ENCODE measurements at places on chromosomes 2 and 18.

DNA sequence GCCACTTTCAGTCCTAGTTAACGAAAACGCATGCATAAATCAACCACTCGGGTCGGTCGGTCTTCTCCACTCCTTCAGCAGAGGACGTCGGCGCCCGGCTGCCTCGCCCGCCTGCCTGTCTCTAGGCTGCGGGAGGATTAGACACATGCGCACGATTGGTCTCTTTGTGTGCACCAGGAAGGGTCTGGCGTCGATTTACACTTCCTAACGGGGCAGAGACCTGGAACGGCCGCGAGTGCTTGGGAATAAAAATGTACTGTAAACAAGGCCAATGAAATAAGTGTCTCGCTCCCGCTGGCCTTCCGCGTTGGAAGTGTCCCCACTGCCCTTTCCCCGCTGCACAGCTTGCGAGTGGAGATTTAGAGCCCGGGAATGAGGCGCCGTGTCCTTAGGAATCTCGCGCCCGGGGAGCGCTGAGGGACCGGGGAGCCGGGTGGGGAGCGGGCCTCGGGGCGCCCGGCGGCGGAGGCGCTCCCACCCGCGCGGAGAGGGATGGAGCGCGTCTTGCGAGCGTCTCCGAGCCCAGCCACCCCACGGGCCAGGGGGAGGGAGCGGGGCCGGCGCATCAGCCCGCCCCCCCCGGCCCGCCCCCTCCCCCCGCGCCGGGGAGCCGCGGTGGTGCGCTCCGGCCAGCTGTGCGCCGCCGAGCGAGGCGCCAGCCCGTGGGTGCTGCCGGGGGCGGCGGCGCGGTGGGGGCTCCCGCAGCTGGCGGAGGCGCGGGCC lies at the start of gene DOK6:
Gene DOK6, plus strand, starts transcription at position 636 of the 723 bp plus-strand sequence.
- no peak for DNase-seq

DNA sequence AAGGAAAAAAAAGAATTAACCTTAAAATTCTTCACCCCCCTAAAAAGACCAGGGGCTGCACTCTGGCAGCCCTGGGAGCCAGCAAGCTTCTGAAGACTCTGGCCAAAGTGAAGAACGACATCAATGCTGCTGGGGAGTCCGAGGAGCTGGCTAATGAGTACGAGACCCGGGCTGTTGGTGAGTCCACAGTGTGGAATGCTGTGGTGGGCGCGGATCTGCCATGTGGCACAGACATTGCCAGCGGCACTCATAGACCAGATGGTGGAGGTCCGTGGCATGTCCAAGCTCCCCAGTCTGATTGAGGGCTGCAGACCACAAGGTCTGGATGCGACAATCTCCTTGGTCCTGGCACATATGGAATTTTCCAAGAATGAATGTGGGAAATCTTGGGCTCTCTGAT lies 47.4 kb downstream of the TRPM8 start:
- DNase-seq = no peak

- DNase-seq = no peak
Measured at GRCh38 chr2:106054880-106055655, 139.0 kb downstream of the UXS1 start.

DNA sequence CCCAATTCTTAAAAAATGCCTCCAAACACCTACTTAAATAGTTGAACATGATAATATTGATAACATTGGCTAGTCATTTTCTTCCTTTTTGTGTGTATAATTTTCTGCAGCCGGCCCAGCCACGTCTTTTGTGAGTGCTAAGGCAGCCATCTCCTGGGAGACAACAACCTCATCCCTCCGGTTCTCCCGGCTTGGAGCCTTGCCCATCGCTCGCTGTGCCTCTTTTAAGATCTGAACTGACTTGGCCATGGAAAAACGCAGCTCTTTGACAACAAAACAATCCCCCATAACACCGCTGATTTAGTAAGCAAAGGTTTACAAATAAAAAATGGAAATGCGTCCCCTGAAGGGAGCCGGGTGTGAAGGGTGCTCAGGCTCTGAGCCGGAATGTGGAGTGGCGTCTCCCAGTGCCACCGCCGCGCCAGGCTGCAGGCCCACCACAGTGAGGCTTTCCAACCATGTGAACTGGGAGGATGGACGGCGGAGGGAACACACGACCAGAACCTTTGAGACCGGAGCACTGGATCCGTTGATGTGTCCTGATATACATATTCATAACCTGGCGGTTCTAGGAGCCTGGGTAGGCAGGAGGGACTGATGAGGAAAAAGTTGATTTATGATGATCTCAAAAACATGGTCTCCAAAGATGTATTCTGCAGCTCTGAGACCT lies 87.4 kb downstream of the SMIM21 start:
- no peak for DNase-seq

- no peak for DNase-seq
Measured at GRCh38 chr18:61850756-61851155, 42.1 kb downstream of the RNF152 start.

GRCh38 chr18:3902676-3903075 lies 452.7 kb downstream of the TGIF1 start:
- DNase-seq = no peak

DNA sequence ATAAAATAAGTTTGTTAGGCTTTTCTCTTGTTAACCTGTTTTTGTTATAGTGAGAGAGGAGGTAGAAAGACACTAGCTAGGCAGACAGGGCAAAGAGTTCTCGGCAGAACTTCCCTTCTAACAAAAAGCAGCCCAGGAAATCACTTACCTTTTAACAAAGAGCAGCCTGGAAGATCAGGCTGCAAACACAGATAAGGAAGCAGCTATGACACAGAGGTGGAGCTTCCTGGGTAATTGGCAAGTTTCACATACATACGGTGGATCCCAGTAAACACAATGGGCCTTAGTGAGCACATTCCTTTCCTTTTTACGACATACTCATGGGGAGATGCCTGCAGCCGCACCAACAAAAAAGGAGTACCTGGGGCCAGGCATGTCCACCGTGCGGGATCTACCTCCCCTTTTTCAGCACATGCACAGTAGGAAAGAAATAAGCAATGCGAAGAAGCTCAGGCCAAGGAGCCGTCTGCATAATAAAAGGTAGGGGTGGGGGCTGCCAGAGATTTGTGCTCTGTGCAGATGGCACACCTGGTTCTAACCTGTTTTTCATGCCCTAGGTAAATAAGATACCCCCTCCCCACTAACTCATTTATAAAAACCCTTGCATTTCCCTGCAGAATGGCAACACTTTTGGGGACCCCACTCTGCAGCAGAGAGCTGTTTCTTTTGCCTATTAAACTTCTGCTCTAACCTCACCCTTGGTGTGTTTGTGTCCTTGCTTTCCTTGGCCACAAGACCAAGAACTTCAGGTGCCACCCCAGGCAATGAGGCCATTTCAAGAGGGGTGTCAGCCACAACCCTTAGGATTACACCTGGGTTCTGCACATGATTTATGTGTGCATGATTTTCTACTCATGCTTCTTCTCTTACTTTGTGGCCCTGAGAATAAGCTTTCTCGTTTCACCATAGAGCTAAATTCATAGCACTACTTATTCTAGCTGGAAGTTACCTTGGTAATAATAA lies 26.5 kb downstream of the MDH1 start:
- no peak for DNase-seq

DNA sequence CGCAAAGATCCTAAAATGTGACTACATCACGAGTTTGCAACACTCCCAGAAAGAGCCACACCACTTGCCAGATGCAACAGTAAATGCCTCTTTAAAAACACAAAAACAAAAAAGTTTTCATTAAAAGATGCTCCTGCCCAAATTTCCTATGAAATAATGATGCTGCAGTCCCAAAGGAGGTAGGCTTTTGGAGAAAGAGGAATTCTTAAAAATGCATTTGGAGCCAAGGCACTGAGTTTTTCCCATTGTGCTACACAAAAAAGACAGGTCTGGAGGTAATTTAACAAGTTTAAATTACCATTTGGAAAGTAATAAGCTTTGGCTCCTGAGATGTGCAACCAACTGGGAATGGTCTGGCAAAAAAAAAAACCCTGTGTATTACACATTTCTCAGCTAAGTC lies 145.0 kb downstream of the PID1 start:
- no peak for DNase-seq

- no peak for DNase-seq
Measured at GRCh38 chr18:47485221-47485797, 233.8 kb upstream of the SKOR2 start.

- no peak for DNase-seq
Measured at GRCh38 chr2:158934170-158934569, 34.3 kb upstream of the TANC1 start.

DNA sequence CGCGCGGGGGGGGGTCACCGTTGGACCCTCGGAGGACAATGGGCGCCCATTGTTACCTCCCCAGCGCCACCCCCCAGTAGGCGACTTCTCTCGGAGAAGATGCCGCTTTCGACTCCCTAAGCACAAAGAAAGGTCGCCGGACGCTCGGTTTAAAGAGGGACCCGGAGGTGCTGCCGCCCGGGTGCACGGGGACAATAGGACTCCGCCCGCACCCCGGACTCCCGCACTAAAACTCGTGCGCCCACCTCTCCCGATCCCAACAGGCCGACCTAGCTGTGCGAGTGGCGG lies 318 bp upstream of the CDC42EP3 start:
- DNase-seq = peak; percentile 20

GRCh38 chr2:25215948-25216679 lies 47.7 kb upstream of the POMC start:
- peak; percentile 37 for DNase-seq

- DNase-seq = no peak
Measured at GRCh38 chr2:10873790-10874437, 37.8 kb upstream of the KCNF1 start.

DNA sequence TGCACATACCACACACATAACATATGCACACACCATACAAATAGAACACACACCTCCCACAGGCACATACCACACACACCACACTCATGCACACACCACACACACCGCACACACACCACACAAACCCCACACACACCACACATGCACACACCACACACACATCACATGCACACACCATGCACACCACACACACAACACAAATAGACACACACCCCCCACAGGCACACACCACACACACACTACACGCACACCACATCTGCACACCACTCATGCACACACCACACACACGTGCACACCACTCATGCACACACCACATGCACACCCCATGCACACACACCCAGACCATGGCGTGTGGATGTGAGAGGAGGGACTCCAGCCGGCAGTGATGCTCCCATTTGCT lies 161.7 kb upstream of the TPO start:
- DNase-seq = no peak

DNA sequence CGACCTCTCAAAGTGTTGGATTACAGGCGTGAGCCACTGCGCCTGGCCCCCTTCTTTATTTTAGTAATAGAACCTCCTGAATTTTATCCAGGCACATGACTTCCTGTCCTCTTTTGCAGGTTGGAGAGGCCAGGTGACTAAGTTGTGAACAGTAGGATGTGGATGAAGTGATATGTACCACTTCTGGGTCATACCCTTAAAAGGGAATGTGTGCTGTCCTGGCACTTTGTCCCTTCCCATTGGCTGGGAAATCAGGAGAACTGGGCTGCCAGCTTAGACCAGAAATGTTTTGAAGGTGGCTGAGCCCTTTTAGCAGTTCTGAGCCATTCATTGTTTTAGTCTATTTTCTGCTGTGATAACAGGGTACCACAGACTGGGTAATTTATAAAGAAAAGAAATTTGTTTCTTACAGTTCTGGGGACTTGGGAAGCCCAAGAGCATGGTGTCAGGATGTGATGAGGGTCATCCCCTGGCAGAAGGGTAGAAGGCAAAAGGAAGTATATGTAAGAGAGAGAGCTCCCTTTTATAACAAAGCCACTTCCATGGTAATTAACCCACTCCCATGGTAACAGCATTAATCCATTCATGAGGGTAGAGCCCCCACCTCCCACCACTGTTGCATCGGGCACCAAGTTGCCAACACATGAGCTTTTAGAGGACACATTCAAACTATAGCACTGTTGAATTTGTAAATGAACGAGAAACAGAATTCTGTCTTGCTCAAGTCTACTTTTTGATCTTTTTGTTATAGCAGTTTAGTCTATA lies 79.1 kb downstream of the TTC27 start:
- DNase-seq = no peak

GRCh38 chr2:74895001-74895400 lies 61.1 kb downstream of the HK2 start:
- no peak for DNase-seq

GRCh38 chr2:99756059-99756458 lies 266.2 kb upstream of the REV1 start:
- peak; percentile 79 for DNase-seq

- DNase-seq = no peak
Measured at GRCh38 chr2:126804347-126804746, 94.3 kb upstream of the TEX51 start.

GRCh38 chr2:187499941-187500532 lies 52.0 kb upstream of the CALCRL start:
- peak; percentile 75 for DNase-seq

- DNase-seq = peak; percentile 73
Measured at GRCh38 chr2:148540022-148540421, 104.5 kb upstream of the EPC2 start.

GRCh38 chr2:202109139-202109736 lies 36.2 kb downstream of the KIAA2012 start:
- DNase-seq = no peak

DNA sequence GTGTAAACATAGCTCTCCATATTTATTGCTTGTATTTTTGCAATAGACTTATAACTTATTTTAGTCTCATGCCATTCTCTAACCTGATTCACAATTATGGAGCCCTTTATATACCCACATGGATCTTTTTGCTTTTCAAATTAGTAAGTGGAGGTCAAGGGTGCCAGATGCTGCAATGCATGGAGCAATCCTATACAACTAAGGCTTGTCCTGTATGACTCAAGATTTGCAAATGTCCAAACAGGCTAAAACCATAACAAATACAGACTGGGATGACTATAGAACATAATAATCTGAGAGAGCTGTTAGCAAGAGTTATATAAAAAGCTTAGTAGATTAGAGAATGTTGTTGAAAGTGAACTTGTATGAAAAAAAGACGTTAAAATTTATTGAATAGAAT lies 690.4 kb upstream of the NRXN1 start:
- no peak for DNase-seq

DNA sequence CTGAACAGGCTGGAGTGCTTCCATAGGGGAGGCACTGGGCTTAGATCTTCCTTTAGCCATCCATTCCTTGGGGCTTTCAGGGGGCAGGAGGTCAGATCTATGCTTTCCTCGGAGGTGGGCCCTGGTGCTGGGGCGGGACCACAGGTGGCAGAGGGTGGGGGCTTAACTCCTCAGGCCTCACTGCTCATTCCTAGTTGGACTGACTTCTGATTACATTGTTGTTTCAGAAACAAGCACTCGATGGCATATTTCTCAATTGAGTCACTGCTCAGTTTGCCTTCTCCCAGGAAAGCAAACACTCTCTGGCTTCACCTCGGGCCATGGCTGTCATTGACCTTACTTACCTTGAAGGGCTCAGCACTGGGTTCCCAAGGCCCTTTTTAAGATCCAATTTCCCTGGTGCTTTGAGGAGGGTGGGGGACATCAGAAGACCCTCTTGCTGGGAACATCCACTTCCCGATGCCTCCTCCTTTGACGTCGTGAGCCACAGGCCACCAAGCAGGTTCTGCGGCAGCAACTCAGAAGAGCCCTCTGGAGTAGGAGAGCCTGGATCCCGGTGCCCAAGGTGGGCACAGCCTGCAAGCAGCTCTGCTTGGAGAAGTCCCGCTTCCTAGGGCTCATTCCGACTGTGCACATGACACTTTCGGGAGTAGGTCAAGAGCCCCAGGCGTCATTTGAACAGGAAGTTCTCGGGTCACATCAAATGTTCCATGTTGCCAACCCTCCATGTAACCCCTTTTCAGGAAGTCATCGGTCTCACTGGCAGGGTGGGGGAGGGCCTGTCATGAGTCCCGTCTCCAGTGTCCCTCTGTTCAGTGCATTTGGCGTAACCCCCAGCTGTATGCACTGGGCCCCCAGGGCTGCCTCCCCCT lies 40.6 kb downstream of the SDC1 start:
- DNase-seq = peak; percentile 91

GRCh38 chr2:197235711-197236110 lies 74.9 kb downstream of the ANKRD44 start:
- DNase-seq = peak; percentile 43
